ENCODE measurements at places on chromosomes 11 and 22.

GRCh38 chr11:134356656-134357544 lies 25.1 kb downstream of the GLB1L2 start:
- no peak for DNase-seq

- no peak for DNase-seq
Observed at GRCh38 chr11:30825723-30826122, 239.6 kb upstream of the MPPED2 start.

DNA sequence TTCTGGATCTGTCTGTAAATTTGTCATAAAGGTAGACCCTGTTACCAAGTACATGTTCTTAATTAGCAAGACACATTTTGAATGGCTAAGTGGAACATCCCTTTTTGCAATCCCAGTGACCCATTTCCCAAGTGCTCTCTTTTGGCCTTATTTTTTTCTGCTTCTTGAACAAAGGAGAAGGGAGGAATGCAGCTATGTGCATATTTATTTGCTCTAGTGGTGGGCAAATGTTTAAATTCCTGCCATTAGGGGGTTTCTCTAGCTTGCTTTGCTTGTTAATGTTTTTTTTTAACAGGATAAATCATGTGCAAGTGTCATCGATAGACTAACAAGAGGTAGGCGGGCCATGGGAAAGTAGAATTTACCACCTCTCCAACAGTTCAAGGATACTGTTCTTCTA lies 135.7 kb downstream of the COMMD9 start:
- DNase-seq: no peak

GRCh38 chr11:43557553-43558110 lies 122.9 kb upstream of the HSD17B12 start:
- DNase-seq: no peak

GRCh38 chr22:27311698-27312550 lies 489.6 kb downstream of the MN1 start:
- DNase-seq: no peak

GRCh38 chr22:33873186-33873585 lies 47.1 kb downstream of the LARGE1 start:
- no peak for DNase-seq

- peak; percentile 100 for DNase-seq
Observed at GRCh38 chr22:27212617-27213177, 555.3 kb downstream of the MIAT start.

DNA sequence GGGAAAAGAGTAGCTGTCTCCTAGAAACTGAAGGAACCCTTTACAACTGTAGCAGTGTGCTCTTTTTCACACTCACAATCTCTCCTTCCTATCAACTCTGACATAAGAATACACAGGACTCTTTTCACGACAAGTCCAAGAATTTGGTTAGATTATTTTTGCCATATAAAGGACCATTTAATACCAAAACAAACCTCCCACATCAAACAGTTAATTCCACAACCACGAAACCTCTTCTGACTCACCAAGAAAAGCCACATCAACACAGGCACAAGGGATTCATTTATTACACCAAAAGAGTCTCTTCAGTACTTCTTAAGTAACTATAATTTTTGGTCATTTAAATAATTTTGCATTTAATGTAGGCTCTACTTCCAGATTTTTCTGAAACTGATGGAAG lies 222.6 kb upstream of the PITPNB start:
- peak; percentile 77 for DNase-seq

DNA sequence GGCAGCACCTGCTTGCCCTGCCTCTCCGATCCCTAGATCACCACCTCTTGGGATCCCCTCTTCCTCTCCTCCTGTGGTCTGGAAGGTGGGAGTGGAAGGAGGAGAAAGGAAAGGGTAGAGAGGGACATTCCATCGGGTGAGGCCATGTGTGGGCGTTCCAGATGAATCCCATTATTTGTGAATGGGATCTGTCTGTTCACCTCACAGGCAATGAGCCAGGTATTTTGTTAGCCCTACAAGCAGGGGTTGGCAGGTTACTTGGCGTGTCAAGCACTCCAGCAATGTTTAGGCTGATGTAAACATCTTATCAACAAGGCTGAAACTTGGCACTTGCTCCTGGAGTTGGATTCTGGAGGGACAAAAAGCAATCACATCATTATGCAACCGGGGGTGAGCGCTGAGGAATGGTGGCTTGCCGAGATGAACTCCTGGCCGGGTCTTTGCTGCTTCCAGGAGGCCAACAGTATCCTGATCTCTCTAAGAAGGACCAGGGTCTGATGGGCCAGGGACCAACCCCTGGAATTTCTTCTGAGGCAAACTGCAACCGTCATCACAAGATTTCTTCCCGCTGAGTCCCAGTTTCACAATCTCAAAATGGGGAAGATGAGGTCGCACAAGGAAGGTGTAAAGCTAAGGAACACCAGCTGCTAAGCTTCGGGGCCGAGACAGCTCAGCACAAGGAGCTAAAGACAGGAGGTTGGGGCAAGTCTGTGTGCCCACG lies 7.8 kb downstream of the ADAMTS8 start:
- DNase-seq: peak; percentile 21

GRCh38 chr11:68847395-68847794 lies 5.7 kb upstream of the CPT1A start:
- DNase-seq: peak; percentile 13

- no peak for DNase-seq
Observed at GRCh38 chr22:25395915-25396314, 168.6 kb upstream of the GRK3 start.

DNA sequence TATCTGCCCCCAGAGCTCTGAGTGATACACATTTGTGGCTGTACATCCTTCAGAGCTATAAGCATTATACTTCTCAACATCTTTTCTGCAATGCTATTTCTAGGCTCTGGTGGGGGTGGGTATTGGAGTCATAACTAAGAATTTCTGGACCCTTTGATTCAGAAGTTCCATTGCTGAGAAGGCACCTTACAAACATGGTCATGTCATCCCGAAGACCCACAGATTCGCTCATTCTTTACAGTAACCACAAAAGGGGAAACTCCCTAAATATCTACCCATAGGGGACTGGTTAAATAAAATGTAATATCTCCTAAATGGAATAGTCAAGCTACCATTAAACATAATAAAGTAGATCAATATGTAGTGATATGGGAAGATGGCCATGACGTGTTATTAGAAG lies 98.8 kb downstream of the PRR5L start:
- no peak for DNase-seq

GRCh38 chr11:68467201-68467834 lies 6.8 kb downstream of the PPP6R3 start:
- DNase-seq: no peak

- DNase-seq: no peak
Observed at GRCh38 chr11:8031248-8032115, 44.3 kb downstream of the EIF3F start.

DNA sequence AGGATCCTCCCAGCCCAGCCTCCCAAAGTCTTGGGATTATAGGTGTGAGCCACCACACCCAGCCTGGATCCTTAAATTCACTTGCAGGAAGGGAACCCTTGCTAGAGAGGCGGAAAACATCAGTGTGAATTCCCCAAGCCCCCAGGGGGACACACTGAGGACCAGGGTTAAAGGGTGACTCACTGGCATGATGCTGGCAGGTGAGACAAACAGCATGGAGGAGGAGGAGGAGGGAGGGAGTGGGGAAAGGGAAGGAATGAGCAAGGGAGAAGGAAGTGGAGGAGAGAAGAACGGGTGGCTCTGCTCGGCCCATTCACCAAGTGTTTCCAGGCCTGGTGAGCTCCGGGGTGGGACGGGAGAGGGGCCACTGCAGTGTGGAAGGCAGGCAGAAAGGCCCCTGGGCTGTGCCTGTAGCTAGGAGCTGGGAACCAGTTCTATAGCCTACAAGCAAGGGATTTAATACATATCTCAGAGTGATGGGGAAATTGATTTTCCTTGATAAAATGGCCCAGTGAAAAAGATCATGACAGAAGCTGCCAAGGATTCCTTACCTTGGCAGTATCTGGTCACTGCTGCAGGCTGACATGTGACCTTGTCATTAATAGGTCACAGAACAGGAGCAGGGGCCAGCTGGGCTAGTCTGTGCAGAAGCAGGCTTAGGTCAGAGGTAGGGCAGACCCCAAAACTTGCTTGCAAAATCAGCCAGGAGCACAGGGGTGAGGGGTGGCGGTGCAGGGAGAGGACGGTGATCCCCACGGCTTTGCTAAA lies 370.2 kb downstream of the SHANK2 start:
- no peak for DNase-seq

- peak; percentile 45 for DNase-seq
Observed at GRCh38 chr11:108496643-108497256, 1.4 kb downstream of the POGLUT3 start.

DNA sequence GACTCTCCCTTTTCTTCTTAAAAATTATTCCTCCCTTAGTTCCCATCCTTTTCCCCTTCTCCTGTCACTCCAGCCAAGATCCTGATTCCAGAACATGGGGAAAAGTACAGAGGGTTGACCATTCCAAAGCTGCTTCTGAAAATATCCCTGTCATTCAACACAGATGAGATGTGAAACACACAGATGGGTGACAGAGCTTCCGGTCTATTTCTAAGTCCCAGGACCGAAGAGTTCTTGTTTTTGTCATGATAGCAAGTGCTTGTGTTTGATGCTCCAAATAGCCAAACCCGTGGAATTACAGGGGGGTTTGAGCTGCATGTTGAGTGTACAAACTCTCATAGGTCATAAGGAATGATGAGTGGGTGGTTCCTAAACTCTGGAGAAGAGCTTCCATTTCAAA lies 57.9 kb downstream of the PARVA start:
- no peak for DNase-seq

GRCh38 chr22:23670378-23671295 lies 20.2 kb upstream of the RGL4 start:
- DNase-seq: no peak

DNA sequence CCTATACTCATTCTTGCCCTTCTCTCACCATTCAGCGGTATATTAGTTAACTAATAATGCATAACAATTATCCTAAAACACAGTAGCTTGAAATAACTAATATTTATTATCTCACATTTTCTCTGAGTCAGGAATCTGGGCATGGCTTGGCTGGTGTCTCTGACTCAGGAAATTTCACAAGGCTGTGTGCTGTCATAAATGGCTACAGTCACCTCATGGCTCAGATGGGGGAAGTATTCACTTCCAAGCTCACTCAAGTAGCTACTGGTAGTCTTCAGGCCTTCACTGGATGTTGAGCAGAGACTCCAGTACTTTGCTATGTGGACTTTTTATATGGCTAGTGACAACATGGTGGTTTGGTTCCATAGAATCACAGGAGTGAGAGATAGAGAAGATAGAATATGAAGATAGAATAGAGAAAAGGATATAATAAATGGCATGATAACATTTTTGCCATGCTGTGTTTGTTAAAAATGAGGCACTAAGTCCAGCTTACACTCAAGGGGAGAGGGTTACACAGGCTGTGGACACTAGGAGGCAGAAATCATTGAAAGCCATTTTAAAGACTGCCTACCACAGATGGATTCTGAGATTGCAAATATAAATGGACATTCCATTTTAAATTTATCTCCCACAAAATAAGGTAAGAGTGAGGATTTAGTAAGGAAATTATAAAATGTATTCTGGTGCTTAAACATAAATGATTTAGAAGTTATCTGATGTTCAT lies 997.8 kb upstream of the CHORDC1 start:
- peak; percentile 33 for DNase-seq

DNA sequence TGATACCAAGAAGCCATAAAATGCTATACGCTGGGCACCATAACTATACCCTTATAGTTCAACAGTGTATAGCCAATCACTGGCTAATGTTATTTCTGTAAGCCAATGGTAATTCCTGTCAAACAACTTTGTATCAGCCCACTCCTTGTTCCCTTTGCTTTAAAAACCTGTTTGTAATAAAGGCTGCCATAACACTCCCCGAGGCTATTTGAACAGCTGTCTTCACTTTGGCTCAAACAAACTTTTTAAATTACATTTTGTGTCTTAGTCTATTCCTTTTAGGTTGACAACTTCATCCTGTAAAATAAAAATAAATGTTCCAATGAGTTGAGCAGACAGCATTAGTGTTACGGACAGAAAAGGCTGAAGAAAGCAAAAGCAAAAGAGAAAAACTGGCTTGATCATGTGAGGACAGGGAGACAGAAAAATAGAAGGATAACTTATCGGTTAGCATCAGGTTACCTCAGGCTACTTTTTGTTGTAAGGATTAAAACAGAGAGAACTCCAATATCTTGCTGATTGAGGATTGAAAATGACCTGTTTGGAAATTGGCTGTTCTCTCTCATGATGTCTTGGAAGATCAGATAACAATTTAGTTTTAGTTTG lies 95.0 kb downstream of the AASDHPPT start:
- DNase-seq: peak; percentile 44

- DNase-seq: peak; percentile 20
Observed at GRCh38 chr11:119120639-119121007, 757 bp upstream of the HINFP start.

- DNase-seq: no peak
Observed at GRCh38 chr11:81574301-81574700, 1159.4 kb downstream of the FAM181B start.
